Stimulated activated CD8-positive, alpha-beta memory T cell treated with anti-CD3 and anti-CD28 coated beads, Interleukin-2, amount 100 ng/mL, for 1 hour (primary cell): ENCODE measurements at places on chromosomes 16 and 17.

DNA sequence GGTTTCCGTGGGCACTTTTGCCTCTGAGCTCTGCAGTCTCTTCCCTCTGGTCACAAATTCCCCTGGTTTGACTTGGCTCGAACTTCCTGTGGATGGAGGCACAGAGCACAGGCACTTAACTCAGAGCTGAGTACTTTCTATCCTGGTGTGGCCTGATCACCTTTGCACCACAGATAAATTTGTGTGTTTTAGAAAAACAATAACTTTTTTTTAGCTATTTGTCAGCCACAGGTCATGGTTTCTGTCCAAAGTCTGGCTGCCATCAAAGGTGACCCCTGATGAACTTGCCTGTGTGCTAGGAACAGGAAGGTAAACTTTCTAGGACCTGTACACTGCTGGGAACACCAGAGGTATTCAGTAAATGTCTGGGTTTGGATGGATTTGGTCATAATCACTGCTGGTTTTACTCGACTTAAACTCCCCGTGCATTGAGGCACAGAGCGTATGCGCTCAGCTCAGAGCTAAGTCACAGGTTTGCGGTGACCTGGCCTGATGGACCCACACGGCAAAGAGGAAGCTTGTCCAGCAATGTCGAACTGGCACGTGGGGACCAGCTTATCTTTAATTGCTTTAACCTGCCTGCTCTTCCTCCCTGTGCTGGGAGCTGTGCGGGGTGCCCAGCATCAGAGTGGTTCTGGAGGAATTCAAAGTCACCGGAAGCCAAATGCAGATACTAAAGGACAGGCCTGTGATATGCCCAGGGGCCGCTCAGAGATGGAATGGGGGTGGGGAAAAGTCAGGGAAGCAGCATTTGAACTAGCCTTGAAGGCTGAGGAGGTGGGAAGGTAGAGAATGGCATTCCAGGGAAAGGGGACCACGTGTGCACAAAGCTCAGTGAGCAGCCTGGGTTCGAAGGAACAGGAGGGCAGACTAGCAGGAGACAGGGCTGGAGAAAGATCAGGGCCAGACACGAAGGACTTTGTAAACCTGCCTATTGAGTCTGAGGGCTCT is 12.9 kb downstream of the SLC13A5 start:
- no peak for DNase-seq

DNA sequence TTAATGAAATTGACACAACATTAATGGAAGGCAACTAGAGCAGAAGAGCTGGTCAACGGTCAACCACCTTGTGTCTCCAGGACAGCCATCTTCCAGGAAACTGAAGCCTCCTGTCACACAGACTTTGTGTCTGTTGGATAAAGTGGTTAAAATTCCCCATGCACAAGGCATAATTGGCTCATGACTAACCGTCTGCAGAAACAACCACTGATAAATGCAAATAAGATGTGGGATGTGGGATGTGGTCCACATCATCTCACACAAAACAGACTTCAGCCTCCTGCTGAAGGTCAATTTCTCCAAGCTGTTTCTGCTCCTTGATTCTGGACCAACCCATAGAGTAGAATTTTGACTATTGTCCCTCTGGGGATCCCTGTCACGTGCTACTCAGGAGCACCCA is 26.9 kb upstream of the XYLT1 start:
- no peak for DNase-seq

DNA sequence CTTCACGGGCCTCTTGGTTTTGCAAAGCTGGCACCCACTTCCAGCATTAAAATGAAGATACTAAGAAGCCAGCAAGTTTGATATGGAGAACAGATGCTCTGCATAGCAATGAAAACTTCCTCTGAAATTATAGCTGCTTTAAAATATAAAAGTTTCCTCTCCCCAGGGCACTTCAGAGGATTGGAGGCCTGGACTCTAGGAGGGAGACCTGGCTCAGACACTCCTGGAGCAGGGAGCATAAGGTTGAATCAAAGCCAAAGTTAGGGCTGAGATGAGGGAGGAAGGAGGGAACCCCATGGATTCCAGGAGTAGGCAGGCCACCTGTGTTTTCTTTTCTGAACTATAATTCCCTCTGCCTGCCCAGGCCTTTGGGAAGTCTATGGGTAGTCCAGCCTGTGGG is 176.0 kb upstream of the RPL38 start:
- DNase-seq: no peak

GRCh38 chr17:82228278-82228841 is 482 bp upstream of the SLC16A3 start:
- no peak for DNase-seq

GRCh38 chr16:50271148-50272041 is 5.0 kb downstream of the ADCY7 start:
- no peak for DNase-seq
